Stimulated activated memory B cell treated with anti-CD40 and anti-IgM and Interleukin-4, amounts not matched to agents 10 μg/mL and 1 μg/mL and 100 μg/mL, for 72 hours (primary cell): ENCODE measurements at places on chromosomes 1 and 21.
A peak's percentile ranks its signal among the peaks of the same experiment; 100 is the strongest.

- no peak overlapping the region for H3K27ac ChIP-seq
- H3K4me1 ChIP-seq, result no peaks in the 10 kb centered on the region
- no peaks in the 10 kb centered on the region for H3K36me3 ChIP-seq
- ATAC-seq, result no peak
- no peak overlapping the region for H3K4me3 ChIP-seq
These were observed 22.5 kb downstream of the RHBDL2 start for GRCh38 chr1:38919130-38919529.

DNA sequence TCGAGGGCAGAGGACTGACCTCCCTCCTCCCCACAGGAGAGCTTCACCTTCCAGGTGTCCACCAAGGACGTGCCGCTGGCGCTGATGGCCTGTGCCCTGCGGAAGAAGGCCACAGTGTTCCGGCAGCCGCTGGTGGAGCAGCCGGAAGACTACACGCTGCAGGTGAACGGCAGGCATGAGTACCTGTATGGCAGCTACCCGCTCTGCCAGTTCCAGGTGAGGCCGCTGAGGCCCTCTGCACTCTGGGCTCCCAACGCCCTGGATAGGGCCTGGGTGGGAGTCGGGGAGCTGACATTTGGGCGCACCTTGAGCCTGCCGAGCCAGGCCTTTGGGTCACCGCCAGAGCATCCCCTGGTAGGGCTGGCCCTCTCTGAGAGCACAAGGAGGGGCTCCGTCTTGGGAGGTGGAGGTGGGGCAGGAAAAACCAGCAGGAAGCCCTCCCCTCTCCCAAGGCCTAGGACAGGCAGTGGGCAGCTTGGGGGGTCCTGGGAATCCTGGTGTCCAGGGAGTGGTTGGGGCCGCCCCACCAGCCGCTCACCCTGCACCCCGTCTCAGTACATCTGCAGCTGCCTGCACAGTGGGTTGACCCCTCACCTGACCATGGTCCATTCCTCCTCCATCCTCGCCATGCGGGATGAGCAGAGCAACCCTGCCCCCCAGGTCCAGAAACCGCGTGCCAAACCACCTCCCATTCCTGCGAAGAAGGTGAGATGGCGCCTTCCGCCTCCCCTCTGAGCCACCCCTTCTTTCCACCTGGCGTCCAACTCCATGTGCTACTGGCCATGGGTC, 65.1 kb downstream of the PIK3CD start:
- peak overlapping the region; percentile 71 for H3K4me3 ChIP-seq
- H3K27me3 ChIP-seq, result no peaks in the 10 kb centered on the region

DNA sequence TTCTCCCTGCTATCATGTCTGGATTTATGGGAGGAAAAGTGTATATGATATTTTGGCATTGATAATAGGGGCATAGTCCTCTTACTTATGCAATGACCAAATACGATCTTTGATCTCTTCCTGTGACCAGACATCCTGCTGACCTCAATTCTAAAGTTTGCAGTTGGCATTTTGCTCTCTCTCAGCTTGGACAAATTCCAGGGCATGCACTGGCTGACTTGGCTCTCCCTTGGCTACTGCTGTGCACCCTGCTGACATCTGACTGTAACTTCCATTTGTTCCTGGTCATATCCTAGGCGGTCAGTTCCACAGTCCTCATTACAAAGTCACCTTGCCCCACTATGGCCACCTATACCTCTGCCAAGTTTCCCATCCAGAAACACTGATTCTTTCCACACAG, 380.7 kb upstream of the NR5A2 start:
- no peak overlapping the region for H3K4me3 ChIP-seq
- no peaks in the 10 kb centered on the region for H3K36me3 ChIP-seq
- H3K27ac ChIP-seq, result no peak overlapping the region
- peaks cover 11% of the 10 kb centered on the region for H3K27me3 ChIP-seq
- ATAC-seq, result no peak

DNA sequence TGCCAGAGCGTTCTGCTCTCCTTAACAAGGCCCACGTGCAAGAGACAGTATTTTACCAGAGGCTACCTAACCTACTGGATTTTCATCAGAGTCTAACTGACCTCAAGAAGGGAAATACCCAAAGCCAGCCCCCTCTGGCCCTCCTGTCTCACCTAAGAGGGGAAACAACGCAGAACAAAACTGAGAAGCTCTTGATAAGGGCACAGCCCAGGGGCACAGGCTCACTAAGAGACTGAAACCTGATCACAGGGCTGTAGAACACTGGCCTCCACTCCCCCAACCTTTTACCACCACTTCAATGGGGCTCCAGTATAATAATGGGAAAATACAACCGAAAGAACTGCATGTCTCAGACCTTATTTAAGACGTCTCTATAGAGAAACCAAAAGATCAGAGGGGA, 449.5 kb upstream of the CAMK1G start:
- no peaks in the 10 kb centered on the region for H3K27me3 ChIP-seq
- no peak overlapping the region for H3K27ac ChIP-seq
- ATAC-seq, result no peak
- no peaks in the 10 kb centered on the region for H3K4me1 ChIP-seq
- no peaks in the 10 kb centered on the region for H3K36me3 ChIP-seq
- H3K4me3 ChIP-seq, result no peak overlapping the region

- no peak overlapping the region for H3K4me3 ChIP-seq
- H3K27ac ChIP-seq, result no peak overlapping the region
- no peak for ATAC-seq
- H3K4me1 ChIP-seq, result no peaks in the 10 kb centered on the region
These were observed 334.1 kb upstream of the B3GALT2 start for GRCh38 chr1:193520472-193520871.

- no peak overlapping the region for H3K4me3 ChIP-seq
- no peak for ATAC-seq
- peaks cover 90% of the 10 kb centered on the region for H3K27me3 ChIP-seq
These were observed 4.7 kb upstream of the DMBX1 start for GRCh38 chr1:46484783-46485490.

- H3K4me1 ChIP-seq, result no peaks in the 10 kb centered on the region
- ATAC-seq, result no peak
- H3K27me3 ChIP-seq, result no peaks in the 10 kb centered on the region
- no peak overlapping the region for H3K27ac ChIP-seq
These were observed 156.3 kb downstream of the C1orf94 start for GRCh38 chr1:34332996-34333395.

GRCh38 chr1:227947386-227947675, 401 bp downstream of the WNT9A start:
- H3K4me1 ChIP-seq, result peaks cover 12% of the 10 kb centered on the region
- no peak overlapping the region for H3K27ac ChIP-seq
- peaks cover 79% of the 10 kb centered on the region for H3K27me3 ChIP-seq

GRCh38 chr1:116493484-116494352, 77.1 kb downstream of the CD58 start:
- H3K4me3 ChIP-seq, result no peak overlapping the region
- peaks cover 33% of the 10 kb centered on the region for H3K36me3 ChIP-seq
- peaks cover 23% of the 10 kb centered on the region for H3K4me1 ChIP-seq
- H3K27me3 ChIP-seq, result no peaks in the 10 kb centered on the region
- H3K27ac ChIP-seq, result no peak overlapping the region

DNA sequence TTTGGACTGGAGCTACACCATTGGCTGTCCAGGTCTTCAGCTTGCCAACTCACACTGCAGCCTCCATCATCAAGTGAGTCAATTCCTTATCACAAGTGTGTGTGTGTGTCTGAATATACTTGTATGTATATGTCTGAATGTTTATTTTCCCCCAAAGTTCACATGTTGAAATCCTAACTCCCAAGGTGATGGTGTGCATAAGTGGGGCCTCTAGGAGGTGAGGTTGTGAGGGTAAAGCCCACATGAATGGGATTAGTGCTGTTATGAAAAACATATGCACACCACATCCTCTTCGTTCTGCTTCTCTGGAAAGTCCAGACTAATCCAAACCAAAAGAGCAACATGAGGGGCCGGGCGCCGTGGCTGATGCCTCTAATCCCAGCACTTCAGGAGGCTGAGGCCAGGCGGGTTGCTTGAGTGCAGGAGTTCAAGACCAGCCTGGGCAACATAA, 48.7 kb upstream of the LBR start:
- peaks cover 48% of the 10 kb centered on the region for H3K4me1 ChIP-seq
- no peaks in the 10 kb centered on the region for H3K27me3 ChIP-seq
- no peak overlapping the region for H3K27ac ChIP-seq
- H3K4me3 ChIP-seq, result no peak overlapping the region
- no peaks in the 10 kb centered on the region for H3K36me3 ChIP-seq

DNA sequence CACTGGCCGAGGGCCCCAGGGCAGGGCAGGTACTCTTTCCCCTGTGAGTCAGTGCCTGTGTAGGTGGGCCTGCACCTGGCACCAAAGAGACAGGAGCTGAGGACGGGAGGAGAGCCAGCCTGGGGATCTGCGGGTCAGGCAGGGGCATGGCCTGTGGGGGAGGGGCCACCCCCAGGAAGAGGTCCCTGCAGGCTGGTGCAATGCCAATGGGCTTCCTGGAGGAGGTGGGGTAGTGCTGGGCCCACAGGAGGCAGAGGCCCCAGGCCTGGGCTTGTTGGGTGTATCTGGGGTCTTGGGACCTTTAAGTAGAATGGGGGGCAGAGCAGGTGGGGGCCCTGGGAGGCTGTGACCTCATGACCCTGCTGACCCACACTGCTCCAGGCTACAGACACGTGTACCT, 23.2 kb downstream of the PLCH2 start:
- H3K4me1 ChIP-seq, result peaks cover 62% of the 10 kb centered on the region
- ATAC-seq, result no peak
- H3K27ac ChIP-seq, result peak overlapping the region; percentile 64

- no peaks in the 10 kb centered on the region for H3K36me3 ChIP-seq
- no peak for ATAC-seq
- no peak overlapping the region for H3K27ac ChIP-seq
- H3K4me3 ChIP-seq, result no peak overlapping the region
These were observed 151.9 kb upstream of the GJB5 start for GRCh38 chr1:34602907-34603306.

DNA sequence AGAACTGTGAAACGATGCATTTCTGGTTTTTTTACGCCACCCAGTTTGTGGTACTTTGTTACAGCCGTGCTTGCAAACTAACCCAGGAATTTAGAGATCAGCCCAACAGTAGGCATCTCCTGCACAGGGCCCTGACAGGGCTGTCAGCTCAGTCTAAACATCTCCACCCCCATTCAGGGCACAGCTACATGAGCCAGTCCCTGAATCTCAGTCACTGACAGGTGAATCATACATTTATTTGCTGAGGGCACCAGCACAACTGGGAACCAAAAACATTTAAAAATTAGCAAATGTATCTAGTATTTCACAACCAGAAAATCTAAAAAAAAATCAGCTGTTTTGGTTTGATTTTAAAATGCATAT, 30.7 kb downstream of the PRDX6 start:
- no peak overlapping the region for H3K4me3 ChIP-seq
- no peak for ATAC-seq

DNA sequence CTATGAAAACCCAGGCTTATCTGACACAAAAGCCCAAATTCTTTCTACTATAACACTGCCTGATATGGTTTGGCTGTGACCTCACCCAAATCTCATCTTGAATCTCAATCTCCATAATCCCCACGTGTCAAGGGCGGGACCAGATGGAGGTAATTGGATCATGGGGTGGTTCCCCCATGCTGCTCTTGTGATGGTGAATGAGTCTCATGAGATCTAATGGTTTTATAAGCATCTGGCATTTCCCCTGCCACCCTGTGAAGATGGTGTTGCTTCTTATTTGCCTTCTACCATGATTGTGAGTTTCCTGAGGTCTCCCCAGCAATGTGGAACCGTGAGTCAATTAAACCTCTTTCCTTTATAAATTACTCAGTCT, 123.3 kb upstream of the USP24 start:
- peaks cover 8% of the 10 kb centered on the region for H3K27me3 ChIP-seq
- no peak for ATAC-seq
- peaks cover 13% of the 10 kb centered on the region for H3K36me3 ChIP-seq
- H3K27ac ChIP-seq, result peak overlapping the region; percentile 48
- H3K4me3 ChIP-seq, result no peak overlapping the region
- H3K4me1 ChIP-seq, result peaks cover 5% of the 10 kb centered on the region

DNA sequence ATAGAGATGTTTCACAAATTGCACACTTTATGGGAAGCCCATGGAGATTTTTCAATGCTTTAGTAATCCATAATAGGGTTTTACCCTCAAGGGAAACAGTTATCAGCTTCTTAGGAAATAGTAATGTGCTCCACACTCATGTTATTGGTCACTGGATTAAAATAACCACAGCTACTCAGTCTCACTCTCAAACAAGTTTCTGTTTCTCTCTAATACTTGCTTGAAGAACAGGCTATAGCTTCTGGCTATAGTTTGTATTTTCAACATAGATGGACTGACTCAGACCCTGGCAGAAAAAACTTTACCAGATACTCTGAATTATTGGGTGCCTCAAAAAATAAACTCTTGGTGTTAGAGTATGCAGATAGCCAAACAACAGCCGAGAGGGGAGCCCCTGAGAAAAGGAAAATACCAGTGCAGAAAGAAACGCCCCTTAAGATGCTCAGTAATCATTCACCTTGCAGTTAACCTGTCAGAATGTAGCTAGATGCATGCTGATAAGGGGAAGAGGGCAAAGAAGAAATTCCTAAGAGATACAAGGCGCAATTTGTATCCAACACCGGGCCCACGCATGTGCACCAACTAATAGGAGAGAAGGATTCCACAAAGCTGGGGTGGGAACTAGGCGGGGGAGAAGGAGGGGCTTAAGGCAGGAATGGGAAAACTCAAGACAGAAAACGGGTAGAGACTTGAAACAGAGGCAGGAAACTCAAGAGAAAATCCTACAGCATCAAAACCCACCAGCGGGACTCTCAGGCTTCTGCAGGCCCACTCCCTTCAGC, 30.4 kb upstream of the PDE4B start:
- ATAC-seq, result no peak
- H3K4me3 ChIP-seq, result no peak overlapping the region
- H3K27ac ChIP-seq, result no peak overlapping the region
- peaks cover 32% of the 10 kb centered on the region for H3K27me3 ChIP-seq

DNA sequence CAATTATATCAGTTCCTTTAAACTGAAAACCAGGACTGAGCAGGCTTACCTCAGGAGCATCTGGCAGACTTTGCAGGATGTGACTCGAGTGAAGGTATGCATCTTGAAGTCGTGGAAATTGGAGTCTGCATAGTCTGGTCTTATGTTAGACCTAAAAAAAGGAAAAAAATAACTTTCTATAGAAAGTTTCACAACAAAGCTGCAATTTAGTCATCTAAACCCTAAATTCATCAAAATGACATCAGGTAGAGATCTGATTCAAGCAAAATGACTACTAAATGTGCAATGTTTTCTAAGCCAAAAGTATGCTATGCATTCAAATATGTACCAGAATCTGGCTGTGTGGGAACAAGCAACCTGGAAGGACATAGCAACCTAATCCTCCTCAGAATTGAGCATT, 260.1 kb downstream of the VAV3 start:
- no peaks in the 10 kb centered on the region for H3K27me3 ChIP-seq
- no peak for ATAC-seq
- no peaks in the 10 kb centered on the region for H3K4me1 ChIP-seq
- H3K4me3 ChIP-seq, result no peak overlapping the region

GRCh38 chr1:205950826-205951549, 7.7 kb upstream of the SLC26A9 start:
- peaks cover 13% of the 10 kb centered on the region for H3K27me3 ChIP-seq
- H3K36me3 ChIP-seq, result no peaks in the 10 kb centered on the region
- no peak for ATAC-seq
- no peak overlapping the region for H3K4me3 ChIP-seq
- H3K4me1 ChIP-seq, result peaks cover 7% of the 10 kb centered on the region
- H3K27ac ChIP-seq, result no peak overlapping the region
